ENCODE measurements at places on chromosomes 12 and 14.

GRCh38 chr12:132462788-132463187, 27.2 kb upstream of the FBRSL1 start:
- no peak for DNase-seq

- no peak for DNase-seq
Measured at GRCh38 chr12:39723831-39724230, 104.2 kb upstream of the ABCD2 start.

DNA sequence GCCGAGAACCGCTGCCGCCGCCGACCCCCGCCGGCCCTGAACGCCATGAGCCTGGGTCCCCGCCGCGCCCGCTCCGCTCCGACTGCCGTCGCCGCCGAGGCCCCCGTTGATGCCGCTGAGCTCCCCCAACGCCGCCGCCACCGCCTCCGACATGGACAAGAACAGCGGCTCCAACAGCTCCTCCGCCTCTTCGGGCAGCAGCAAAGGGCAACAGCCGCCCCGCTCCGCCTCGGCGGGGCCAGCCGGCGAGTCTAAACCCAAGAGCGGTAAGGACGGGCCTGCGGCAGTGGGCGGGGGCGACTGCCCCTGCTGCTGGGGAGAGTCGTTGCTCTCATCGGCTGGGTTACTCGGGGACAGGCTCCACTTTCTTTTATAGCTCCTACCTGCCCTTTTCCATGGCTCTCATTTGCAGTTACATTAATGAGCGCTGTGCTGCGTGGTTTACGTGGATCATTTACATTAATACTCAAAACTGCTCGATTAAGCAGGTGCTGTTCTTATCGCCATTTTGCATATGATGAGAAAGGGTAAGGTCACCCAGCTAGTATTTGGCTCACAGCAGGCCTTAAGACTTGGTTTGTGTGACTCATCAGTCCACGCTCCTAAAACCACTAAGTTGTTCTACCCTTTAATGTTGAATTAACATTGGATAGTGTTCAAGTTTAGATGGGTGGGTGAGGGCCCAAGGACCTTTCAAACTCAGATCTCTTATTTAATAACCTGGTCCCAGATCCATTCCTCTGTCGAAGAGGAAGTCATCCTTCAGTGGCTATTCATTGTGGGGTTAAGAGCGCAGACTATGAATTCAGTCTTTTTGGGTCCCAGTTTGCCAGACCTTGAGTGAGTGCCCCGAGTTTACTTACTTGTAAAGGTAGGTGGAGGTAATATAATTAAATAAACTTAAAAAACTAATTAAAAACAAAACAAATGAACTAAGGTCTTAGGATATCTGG, 823 bp downstream of the RNF10 start:
- DNase-seq, result peak; percentile 62

DNA sequence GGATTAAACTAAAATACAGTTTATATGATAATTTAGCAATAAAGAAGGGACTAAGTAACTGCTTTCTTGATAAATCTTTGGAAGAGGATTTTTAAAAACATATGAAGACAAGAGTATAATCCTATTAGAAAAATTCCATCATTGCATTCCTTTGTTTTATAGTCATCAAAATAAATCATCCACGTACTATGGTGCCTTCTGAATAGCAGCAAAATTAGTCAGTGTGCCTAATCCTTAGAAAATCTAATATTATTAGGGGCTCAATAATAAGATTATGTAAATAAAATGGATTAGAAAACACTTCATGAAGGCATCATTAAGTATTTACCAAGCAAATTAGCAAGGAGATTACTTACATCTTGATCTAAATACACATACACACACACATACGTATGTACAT, 102.1 kb downstream of the KCNH5 start:
- DNase-seq, result no peak

DNA sequence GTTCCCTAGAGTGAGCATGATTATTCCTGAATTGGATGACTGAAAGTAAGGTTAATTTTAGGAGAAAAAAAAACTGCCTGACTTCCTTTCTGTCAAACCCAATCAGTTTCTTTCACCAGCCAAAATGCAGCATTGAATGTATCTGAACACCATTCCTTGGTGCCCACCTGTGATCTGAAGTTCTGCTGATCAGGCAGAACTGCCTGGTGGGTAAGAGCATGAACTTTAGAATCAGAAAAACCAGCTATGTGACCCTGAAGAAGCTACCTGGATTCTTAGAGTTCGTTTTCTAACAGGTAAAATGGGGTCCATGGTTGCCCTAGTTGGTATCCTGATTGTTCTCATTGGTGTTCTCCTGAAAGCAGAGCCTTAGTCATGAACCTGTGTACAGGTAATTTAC, 506.9 kb downstream of the MED13L start:
- DNase-seq, result no peak

DNA sequence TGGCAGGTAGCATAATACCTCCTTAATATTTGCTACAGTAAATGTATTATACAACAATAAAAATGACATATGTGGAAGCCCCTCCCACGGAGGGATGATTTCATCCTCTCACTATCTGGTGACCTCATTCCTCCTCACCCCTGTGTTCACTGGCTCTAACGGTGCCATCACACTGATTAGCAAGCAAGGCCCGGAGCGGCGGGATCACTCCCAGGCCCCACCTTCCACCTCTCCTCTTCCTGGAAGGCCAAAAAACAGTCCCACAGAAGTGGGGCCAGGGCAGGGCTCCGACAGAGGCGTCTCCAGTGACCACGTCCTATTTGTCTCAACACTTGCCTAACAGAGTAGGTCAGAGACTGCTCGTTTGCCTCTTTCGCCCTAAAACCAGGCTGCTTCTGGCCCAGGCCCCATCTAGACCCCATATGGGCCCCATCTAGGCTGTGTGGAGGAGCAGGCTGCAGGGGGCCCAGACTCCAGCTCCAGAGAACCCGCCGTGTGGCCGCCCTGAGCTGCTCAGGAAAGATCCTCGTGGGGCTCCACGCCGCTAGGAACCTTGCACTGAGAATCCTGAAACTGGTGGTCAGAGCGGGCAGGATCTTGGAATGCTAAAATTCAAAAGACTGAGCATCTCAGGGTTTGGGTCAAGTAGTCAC, 3.7 kb downstream of the SELPLG start:
- DNase-seq, result peak; percentile 56

DNA sequence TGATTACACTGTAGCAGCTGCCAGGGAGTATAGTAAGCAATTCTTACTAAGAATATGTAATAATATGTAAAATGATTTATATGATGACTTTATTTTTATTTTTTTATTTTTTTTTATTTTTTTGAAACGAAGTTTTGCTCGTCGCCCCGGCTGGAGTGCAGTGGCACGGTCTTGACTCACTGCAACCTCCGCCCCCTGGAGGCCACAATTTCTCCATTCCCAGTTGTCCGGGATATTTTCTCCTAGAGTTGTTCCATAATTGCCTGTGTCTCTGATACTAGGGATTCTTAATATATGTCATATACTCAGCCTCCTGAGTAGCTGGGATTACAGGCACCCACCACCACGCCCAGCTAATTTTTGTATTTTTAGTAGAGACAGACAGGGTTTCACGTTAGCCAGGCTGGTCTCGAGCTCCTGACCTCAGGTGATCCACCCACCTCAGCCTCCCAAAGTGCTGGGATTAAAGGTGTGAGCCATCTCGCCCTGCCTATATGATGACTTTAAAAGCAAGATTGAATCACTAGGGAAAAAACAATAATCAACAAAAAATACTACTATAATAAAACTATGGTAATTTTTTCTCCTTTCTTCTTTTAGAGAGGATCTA, 12.2 kb upstream of the ITPR2 start:
- DNase-seq, result no peak

DNA sequence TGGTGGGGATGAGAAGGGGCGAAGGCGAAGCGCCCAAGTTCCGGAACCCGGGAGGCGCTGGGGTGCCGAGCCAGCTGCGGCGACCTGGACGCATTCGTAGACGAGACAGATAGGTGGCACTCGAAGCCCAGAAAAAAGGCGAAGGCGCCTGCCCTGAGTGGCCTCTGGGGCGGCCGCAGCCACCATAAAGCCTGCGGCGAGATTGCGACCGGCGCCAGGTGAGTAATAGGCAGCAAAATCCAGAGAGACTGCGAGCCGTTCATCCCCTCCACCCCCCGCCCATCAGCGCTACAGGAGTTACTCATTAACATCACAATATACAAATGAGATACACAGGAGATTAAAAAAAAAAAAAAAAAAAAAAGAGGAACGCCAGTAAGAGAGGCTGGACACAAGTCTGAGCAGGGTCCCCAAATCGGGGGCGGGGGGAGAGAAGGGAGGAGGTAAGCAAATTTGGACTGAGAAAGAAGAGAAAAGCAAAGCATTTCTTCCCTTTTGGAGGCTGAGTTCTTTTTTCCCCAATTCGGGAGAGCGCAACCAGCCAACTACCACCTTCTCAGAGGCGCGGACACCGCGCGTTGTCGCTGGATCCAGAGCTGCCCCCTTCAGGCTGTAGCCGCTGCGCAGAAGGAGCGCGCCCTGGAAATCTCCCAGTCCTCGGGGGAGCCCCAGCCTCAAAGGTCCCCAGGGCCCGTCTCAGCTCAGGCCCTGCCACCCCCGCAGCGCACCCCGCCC, 15.7 kb downstream of the TBX3 start:
- no peak for DNase-seq

DNA sequence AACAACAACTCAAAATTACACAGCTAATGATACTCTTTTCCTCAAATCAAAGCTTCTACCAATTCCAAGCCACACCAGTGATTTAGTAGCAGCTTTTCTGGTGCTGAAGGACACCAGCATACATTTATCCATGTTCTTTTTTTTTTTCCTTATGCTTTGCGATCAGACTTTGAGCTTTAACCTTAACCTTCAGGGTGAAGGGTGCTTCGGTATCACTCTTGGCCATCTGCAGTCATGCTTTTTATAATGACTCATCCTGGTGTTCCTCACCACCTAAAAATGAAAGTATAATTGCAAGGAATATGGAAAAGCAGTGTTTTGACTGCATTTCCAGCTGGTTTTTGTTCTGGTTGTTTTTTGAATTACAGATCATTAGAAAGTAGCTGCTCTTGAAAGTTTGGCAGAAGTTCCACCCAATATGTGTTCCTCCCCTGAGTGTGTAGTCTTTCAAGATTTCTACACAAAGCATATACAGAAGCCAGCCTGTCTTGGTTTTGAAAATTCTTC, 1.3 kb upstream of the SLC41A2 start:
- no peak for DNase-seq

- DNase-seq, result peak; percentile 51
Measured at GRCh38 chr14:104393898-104394381, 185.6 kb upstream of the C14orf180 start.

DNA sequence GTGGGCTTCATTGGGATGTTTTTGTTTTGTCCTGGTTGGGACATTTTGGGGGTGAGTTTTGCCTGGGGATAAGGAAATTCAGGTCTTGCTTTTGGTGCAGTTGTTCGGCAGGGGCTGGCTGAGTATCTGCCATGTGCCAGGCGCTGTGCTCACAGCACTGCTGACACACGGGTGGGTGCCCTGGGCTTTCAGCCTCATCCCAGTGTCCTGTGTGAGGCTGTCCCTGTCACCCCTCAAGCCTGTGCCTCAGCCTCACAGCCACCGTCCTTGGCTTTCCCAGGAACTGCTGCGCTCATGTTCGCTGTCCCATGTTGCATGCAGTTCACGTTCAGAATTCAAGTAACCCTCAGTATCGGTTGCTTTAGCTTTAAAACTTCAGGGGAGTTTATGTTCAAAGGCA, 24.9 kb downstream of the XRCC3 start:
- no peak for DNase-seq

- DNase-seq, result no peak
Measured at GRCh38 chr12:10368206-10369171, 21.4 kb downstream of the KLRK1 start.

GRCh38 chr12:29291226-29291625, 89.7 kb downstream of the ERGIC2 start:
- DNase-seq, result no peak

DNA sequence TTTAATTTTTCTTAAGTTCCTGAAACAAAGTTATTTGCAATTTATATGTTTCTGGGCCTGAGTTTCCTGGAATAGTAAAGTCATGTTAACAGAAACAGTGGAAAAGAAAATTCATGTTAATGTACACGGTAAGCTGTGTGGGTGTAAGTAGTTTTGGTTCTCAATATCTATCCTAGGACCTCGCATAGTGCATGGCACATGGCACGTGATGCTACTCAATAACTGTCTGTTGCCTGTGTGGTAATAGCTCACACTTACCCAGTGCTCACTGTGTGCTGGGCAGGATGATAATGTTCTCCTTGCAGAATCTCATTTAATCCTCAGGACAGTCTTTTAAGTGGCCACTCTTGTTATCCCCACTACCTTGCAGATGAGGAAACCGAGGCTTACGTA, 100.7 kb downstream of the DUSP16 start:
- peak; percentile 31 for DNase-seq

- no peak for DNase-seq
Measured at GRCh38 chr14:33933386-33933933, 17.4 kb downstream of the EGLN3 start.

- no peak for DNase-seq
Measured at GRCh38 chr12:7571257-7571656, 67.7 kb upstream of the CD163 start.

DNA sequence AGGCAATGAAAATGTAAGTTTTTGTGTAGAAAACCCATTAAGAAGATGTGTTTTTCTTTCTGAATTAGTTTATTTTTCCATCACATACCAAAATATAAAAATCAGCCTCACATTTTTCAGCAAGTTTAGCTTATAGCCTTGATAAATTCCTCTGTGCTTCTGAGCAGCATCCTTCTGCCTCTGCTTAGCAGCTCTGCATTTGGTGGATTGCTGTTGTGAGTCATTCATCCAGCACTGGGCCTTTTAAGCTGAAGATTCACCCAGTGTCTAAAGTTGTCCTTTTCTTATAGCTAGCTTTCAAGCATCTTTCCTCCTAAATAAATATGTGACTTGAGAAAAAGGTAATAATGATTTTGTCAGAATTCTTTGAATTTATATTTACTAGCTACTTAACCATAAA, 206.1 kb downstream of the PCNX1 start:
- no peak for DNase-seq
